ENCODE measurements at places on chromosomes 11 and 22. TPM values are rescaled to one million over a fixed set of nuclear protein-coding genes. Genes with fewer than 3 reads are reported as not detected.

The HPX gene
- total RNA-seq = 1.3 TPM

The DRICH1 gene
- total RNA-seq = 1.1 TPM

The GTF2H1 gene
- 43.2 TPM for total RNA-seq

The C11orf97 gene
- not detected for total RNA-seq

The CBLIF gene
- not detected for total RNA-seq

The P4HA3 gene
- 1.2 TPM for total RNA-seq

The IFITM2 gene
- total RNA-seq = 1,111 TPM

The LRP4 gene
- 3.7 TPM for total RNA-seq

The USP28 gene
- total RNA-seq = 19.4 TPM

The SSH3 gene
- total RNA-seq = 68.9 TPM

DNA sequence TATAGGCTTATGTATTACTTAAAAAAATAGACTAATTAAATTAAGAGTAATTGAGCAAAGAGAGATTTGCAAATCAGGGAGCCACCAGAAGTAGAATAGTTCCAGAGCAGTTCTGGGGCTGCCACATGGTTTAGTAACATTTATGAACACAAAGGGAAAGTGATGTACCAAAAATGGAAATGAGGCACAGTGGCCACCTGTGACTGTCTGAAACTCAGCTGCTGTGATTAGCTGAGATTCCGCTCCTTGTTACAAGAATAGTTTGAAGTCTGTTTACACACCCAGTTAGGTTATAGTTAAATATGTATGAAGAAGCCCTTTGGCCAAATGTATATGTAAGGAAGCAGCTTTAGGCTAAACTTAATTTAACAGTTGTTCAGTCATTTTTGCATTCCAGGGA, 901.5 kb upstream of the CHORDC1 start:
- DNase-seq = no peak

GRCh38 chr11:130144861-130145281, 14.7 kb upstream of the ST14 start:
- peak; percentile 78 for DNase-seq

- DNase-seq = no peak
These were observed 3.0 kb downstream of the CTNND1 start for GRCh38 chr11:57764566-57764965.

GRCh38 chr11:132373405-132374143, 1003.2 kb downstream of the NTM start:
- no peak for DNase-seq

- no peak for DNase-seq
These were observed 5.8 kb downstream of the TCN2 start for GRCh38 chr22:30612789-30613188.

GRCh38 chr11:12206529-12206928, 96.1 kb downstream of the MICAL2 start:
- DNase-seq = no peak

DNA sequence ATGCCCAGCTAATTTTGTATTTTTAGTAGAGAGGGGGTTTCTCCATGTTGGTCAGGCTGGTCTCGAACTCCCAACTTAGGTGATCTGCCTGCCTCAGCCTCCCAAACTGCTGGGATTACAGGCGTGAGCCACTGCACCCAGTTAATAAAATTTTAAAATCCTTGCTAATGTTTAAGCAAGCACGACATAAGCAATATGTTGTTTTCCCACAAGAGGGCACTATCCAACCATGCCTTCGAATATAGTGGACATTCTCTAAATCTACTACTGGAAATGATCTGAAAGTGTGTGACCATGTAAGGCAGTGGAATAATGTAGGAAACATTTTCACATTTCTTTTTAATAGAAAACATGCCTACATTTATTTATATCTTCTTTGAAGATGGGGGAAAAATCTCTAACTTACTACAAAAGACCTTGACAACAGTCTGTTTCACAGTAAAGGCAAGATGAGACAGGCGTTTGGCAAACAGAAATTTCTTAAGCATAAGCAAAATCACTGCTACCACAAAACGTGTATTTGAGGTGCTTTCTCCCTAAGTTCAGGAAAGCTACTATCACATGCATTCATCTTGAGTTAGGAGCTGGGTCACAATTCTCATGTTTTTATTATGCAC, 38.2 kb downstream of the PITPNB start:
- peak; percentile 88 for DNase-seq

GRCh38 chr22:35733036-35733435, 15.4 kb downstream of the APOL5 start:
- DNase-seq = no peak

GRCh38 chr11:93324500-93324899, 6.0 kb upstream of the DEUP1 start:
- peak; percentile 64 for DNase-seq

DNA sequence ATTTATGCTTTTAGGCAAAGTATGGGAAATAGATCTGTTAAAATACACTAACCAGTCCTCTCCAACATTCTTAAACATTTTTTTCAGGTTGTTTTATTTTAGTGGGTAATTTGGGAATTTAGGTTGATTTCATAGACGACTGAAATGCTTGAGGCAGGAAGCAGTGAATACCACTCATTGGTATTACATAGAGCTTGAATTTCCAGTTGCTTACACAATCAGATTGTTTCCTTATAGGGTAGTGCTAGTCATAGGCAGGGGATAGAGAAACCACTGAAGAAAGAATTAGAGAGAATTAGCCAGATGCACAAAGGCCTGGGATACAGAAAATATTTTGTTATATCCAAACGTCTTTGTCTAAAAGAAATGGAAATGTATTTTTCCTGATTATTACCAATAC, 23.9 kb upstream of the LYVE1 start:
- DNase-seq = no peak

DNA sequence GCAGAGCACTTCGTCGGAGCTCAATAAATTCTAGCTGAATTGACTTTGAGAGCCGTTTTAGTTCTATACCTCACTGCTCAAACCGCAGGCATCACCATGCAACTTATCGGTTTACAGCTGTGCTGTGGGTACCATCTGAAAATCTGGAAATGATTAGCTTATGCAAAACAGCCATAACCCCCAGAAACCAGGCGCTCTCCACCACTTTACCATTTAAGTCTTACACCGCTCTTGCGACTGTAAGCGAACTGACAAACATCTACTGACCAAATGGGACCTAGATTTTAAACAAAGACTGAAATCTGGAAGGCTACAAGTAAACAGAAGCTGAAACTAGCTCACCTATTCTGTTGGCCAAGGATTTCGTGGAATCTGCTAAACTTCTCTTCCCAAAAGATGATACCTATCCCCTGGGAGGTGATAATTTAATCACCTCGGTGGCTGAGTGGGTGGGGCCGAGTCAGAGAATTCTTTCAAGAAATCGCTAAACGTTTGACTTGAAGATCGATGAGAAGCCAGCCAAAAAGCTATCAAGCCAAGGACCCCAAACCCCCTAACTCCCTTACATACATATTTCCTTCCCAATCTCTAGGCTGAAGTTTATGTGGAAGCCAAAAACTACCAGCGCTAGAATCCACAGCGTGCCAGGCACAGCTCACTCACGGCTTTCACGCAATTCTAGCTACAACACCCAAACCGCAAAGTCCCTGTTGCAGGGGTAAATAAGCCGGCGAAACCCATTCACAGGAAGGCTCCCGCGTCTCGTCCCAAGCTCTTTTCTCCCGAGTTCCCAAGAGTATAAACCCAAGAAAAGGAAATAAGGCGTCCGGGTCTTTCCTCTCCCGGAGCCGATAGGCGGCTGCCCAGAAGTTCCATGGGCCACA, 644 bp downstream of the SPTY2D1 start:
- no peak for DNase-seq

- DNase-seq = no peak
These were observed 2.1 kb upstream of the CDKN1C start for GRCh38 chr11:2887515-2888195.

DNA sequence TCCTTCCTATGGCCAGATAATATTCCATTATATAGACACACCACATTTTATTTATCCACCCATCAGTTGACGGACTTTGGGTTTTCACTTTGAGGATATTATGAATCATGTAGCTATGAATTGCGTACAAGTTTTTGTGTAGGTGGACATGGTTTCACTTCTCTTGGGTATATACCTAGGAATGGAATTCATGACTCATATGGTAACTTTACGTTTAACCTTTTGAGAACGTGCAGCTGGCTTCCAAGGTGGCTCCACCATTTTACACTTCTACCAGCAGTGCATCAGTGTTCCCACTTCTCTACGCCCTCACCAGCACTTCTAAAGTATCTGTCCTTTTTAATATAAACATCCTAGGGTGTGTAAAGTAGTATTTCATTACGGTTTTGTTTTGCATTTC, 112.0 kb downstream of the PLEKHA7 start:
- no peak for DNase-seq

- DNase-seq = peak; percentile 53
These were observed 562 bp downstream of the ZBED4 start for GRCh38 chr22:49853981-49854831.

- peak; percentile 58 for DNase-seq
These were observed 15.9 kb downstream of the PTPN5 start for GRCh38 chr11:18775492-18776292.

DNA sequence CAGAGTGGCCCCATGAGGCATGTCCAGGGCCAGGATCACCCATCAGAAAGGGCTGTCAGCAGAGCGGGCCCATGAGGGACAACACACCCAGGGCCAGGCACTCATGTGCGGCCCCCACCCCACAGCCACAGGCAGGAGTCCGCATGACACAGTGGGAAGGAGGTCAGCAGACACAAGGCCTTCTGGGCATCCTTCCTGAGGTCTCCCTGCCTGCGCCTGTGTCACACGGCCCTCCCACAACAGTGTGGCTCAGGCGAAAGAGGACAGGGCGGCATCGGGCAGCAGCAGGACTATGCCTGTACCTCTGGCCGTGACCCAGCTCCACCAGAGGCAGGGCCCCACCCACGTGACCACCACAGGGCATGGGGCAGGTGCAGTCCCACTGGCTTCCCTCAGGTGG, 27.1 kb downstream of the CHID1 start:
- no peak for DNase-seq

- no peak for DNase-seq
These were observed 4.3 kb downstream of the VPREB1 start for GRCh38 chr22:22248878-22249277.

- no peak for DNase-seq
These were observed 62.5 kb downstream of the TCF20 start for GRCh38 chr22:42207918-42208317.

- DNase-seq = no peak
These were observed 515.4 kb downstream of the RAB38 start for GRCh38 chr11:87659807-87660206.

DNA sequence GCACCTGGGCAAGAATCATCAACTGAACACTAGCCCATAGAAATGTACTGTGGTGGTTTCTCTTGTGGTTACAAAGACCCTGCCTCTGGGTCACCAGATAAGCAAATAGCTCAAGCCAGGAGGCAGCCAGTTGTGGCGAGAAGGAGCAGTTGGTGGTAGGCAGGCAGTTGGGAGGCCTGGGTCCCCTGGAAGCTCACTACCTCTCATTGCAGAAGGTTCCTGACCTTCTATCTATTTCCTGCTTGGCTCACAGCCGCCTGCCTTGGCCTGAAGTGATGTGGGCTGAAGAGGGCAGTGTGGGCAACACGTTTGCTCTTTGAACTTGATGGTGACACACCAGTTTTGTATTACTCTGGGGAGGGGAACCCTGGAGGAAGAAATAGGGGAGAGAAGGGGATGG, 34.7 kb downstream of the NECTIN1 start:
- no peak for DNase-seq

GRCh38 chr11:14460147-14460546, 39.5 kb downstream of the COPB1 start:
- DNase-seq = no peak

- DNase-seq = no peak
These were observed 38.7 kb downstream of the GLYAT start for GRCh38 chr11:58693026-58693425.

DNA sequence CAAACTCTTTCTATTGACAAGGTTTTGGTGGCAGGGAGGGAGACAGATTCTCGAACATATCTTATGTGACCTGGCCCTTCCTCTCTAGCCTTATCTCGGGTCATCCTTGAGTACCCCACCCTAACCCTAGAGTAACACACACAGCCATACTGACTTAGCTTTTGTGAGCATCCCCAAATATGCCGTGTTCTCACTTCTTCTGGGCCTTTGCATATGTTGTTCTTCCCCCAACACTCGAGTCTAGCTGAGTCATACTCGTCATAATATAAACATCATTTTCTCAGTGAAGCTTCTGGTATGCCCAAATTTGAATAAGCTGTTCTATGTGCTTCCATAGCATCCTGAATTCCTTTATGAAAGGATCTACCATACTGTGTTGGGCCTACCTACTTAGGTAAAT, 8.0 kb downstream of the TTC17 start:
- no peak for DNase-seq

- DNase-seq = no peak
These were observed 453.3 kb upstream of the TENM4 start for GRCh38 chr11:79894111-79894510.

- DNase-seq = no peak
These were observed 583 bp upstream of the RRAS2 start for GRCh38 chr11:14359501-14360031.

DNA sequence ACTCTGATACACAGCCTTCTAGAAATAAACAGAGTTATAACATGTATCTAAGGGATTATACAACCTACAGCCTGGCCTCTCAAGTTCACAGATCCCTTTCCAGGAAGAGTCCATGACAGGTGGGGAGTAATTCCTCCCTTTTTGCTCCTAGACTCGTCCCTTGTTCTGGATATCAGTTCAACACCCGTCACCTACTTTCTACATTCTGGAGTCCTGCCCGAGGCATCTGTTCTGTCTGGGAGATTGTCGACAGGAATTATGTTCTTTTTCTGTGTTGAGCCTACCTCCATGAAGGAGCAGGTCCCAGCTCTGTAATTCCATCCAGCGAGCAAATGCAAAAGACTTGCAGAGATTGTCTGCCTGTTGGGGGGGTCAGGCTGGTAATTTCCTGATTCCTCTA, 224.6 kb upstream of the NTM start:
- DNase-seq = no peak

DNA sequence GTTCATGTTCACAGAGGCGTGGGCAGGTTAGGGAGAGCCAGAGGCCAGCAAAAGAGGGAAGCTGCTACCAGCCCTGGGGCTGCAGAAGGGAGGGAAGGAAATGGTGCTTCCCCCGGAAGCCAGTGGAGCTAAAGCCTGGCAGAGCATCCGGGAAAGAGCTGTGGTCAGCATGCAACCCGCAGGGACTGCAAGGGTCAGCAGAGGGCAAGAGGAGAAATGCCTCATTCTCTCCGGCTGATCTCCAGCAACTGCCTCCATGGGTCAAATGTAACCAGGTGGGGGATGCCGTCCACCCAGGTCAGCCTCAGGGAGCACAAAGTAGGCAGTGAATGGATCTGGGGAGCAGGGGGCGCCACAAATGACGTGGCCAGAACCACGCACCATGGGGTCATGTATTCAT, 36.9 kb upstream of the PRR5 start:
- no peak for DNase-seq

GRCh38 chr11:35134403-35135148, 4.4 kb upstream of the CD44 start:
- DNase-seq = peak; percentile 8

Measured in kidney (tissue), 22 donors.